ENCODE measurements at places on chromosomes 16 and 17. TPM values are rescaled to one million over a fixed set of nuclear protein-coding genes. Genes with fewer than 3 reads are reported as not detected.

DNA sequence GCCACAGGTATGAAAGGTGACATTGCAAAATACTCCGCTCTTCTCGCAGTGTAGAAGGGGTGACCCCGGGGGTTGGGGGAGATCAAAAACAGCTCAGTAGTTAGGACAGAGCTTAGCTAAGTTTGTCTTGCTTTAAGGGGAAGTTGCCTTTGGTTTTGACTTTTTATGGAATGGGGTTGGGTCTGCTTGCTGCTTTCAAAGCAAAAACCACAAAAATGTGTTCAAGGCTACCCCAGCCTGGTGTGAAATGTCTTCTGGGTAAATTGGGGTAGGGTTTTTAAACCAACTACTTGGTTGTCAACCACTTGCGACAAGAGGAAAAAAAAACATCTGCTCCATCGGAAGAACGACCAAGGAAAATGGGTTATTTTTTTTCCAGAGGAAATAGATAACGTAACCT, 6.2 kb downstream of the FUS start:
- peaks cover 92% of the 10 kb centered on the region for H3K36me3 ChIP-seq
- peak overlapping the region; percentile 66 for H3K4me3 ChIP-seq
- peaks cover 69% of the 10 kb centered on the region for H3K27me3 ChIP-seq
- H3K4me1 ChIP-seq, result peaks cover 99% of the 10 kb centered on the region
- peak overlapping the region; percentile 85 for H3K27ac ChIP-seq

DNA sequence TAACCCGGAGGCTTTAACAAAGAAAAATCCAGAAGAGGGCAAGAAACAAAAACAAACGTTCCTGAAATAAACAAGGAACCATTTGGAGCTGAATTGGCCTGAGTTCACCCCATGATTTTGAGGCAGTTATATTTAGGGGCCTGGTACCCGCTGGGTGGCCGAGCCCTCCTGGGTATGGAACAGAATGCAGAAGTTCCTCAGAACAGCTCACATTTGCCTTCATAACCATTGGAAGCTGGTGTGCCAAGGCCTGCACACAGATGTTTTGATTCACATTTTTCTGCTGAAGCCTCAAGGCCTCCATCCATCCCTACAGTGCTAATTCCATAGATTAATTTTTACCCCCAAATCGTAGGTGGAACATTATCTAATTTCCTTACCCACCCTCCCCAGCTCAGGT, 3.3 kb upstream of the ZFHX3 start:
- H3K4me1 ChIP-seq, result peaks cover 28% of the 10 kb centered on the region
- H3K27me3 ChIP-seq, result peaks cover 9% of the 10 kb centered on the region
- DNase-seq, result no peak
- H3K36me3 ChIP-seq, result no peaks in the 10 kb centered on the region
- no peak overlapping the region for H3K27ac ChIP-seq
- H3K4me3 ChIP-seq, result no peak overlapping the region

DNA sequence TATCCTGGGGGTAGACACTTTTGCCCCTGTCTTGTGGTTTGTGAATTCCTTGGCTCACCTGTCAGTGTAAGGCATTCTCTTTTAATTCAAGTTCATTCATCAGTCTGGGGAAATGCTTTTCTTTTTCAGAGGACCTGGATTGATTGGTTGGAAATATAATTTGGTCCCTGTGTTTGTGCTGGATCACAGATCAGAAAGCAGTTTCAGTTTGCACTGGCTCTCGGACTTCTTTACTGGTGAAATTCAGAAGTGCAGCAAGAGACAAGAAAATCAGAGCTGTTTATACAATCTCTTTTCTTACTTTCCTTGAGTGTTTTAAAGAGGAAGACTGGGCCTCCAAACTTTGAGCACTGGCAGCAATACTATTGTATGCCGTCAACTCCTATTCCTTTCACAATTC, 161.8 kb upstream of the KCNJ16 start:
- H3K4me1 ChIP-seq, result no peaks in the 10 kb centered on the region
- no peaks in the 10 kb centered on the region for H3K36me3 ChIP-seq
- H3K27me3 ChIP-seq, result no peaks in the 10 kb centered on the region
- H3K4me3 ChIP-seq, result no peak overlapping the region
- no peak for DNase-seq

DNA sequence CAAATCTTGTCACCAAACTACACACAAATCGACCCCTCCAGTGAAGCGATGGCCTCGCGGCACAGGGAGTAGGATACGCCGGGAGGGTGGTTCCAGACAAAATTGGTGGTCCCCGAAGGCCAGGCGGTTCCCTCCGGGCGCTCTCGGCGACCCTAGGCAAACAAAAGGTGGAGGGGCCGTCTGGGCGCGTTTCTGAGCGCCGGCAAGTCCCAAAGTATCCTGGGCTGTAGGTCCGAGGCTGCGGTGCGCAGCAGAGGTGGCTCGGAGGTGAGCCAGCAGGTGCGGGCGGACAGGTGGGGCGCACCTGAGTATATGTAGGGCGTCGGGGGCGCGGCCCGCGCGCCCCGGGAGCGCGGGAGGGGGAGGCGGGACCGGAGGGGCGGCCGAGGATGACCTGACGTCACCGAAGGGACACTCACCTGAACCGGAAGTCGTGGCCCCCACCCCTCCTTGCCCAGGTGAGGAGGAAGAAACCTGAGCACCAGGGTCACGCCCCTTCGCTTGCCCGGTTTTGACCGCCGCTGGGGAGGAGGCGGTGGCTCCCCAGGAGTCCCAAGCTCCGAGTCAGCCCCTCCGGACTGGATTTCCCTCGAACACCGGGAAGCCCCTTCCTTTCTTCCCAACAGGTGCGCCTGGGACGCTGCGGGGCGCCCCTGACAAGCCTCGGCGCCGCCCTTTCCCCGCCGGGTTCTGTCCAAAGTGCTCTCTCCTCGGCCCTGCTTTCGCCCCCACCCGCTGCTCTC, at the start of gene CLDN7:
Gene CLDN7 (minus strand): TSS at position 287 of the 743 bp plus-strand sequence. CDS start 435 bp downstream, outside the sequence.
- peaks cover 18% of the 10 kb centered on the region for H3K27me3 ChIP-seq
- H3K4me1 ChIP-seq, result peaks cover 17% of the 10 kb centered on the region
- no peak for DNase-seq
- H3K36me3 ChIP-seq, result peaks cover 8% of the 10 kb centered on the region

GRCh38 chr17:55321427-55322060, 56.8 kb downstream of the HLF start:
- H3K4me1 ChIP-seq, result no peaks in the 10 kb centered on the region
- no peak overlapping the region for H3K27ac ChIP-seq
- peaks cover 2% of the 10 kb centered on the region for H3K27me3 ChIP-seq
- no peak overlapping the region for H3K4me3 ChIP-seq

GRCh38 chr17:19867079-19867328, 732 bp downstream of the ULK2 start:
- peak; percentile 51 for DNase-seq
- H3K4me3 ChIP-seq, result peak overlapping the region; percentile 88
- H3K27ac ChIP-seq, result peak overlapping the region; percentile 44
- peaks cover 11% of the 10 kb centered on the region for H3K4me1 ChIP-seq
- peaks cover 11% of the 10 kb centered on the region for H3K36me3 ChIP-seq
- peaks cover 3% of the 10 kb centered on the region for H3K27me3 ChIP-seq

DNA sequence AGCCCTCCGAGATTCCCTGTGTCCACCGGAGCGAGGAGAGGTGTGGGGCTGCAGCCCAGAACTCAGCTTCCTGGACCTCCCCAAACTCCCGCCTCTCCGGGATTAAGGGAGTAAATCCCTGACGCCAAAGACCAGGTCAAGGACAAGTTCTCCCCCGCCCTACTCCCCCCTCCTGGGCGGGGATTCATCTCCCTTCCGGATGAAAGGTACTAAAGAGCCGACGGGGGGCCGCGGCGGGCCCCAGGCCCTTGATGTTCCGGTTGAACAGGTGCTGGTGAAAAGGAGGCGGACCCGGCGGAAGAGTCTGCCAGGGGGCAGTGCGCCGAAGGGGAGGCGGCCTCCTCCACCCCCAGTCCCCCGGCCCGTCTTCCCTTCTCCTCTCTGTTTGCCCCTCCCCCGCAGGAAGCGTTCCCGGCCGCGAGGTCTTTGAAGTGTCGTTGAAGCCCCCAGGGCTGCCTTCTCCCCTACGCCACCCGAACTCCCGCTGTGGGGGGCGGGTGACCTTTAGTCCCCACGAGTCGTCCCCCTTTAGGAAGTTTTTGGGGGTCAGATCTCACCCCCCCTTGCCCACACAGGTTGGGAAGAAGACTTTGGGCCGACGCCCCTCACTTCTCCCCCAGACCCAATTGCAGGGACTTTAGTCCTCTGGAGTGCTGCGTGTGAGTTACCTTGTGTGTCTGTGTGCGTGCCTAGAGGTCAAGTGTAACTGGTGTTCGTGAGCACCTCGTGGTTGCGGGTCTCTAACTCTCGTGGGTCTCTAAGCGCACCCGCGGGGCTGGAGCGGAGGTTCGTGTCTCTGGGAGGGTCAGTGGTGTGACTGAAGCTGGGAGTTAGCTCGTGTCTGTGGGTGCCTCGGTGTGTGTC, 1.1 kb upstream of the MLLT6 start:
- peak overlapping the region; percentile 94 for H3K27ac ChIP-seq
- peak overlapping the region; percentile 99 for H3K4me3 ChIP-seq
- H3K36me3 ChIP-seq, result peaks cover 10% of the 10 kb centered on the region
- peaks cover 52% of the 10 kb centered on the region for H3K4me1 ChIP-seq

- no peak overlapping the region for H3K4me3 ChIP-seq
- no peak for DNase-seq
- peaks cover 58% of the 10 kb centered on the region for H3K4me1 ChIP-seq
- H3K27ac ChIP-seq, result peak overlapping the region; percentile 77
These were observed 43.6 kb upstream of the PIK3R6 start for GRCh38 chr17:8910969-8911604.

GRCh38 chr17:76612977-76613851, 27.6 kb upstream of the ST6GALNAC2 start:
- peaks cover 4% of the 10 kb centered on the region for H3K27me3 ChIP-seq
- H3K4me1 ChIP-seq, result peaks cover 12% of the 10 kb centered on the region
- peak overlapping the region; percentile 29 for H3K27ac ChIP-seq
- no peak overlapping the region for H3K4me3 ChIP-seq
- H3K36me3 ChIP-seq, result no peaks in the 10 kb centered on the region
- DNase-seq, result no peak

DNA sequence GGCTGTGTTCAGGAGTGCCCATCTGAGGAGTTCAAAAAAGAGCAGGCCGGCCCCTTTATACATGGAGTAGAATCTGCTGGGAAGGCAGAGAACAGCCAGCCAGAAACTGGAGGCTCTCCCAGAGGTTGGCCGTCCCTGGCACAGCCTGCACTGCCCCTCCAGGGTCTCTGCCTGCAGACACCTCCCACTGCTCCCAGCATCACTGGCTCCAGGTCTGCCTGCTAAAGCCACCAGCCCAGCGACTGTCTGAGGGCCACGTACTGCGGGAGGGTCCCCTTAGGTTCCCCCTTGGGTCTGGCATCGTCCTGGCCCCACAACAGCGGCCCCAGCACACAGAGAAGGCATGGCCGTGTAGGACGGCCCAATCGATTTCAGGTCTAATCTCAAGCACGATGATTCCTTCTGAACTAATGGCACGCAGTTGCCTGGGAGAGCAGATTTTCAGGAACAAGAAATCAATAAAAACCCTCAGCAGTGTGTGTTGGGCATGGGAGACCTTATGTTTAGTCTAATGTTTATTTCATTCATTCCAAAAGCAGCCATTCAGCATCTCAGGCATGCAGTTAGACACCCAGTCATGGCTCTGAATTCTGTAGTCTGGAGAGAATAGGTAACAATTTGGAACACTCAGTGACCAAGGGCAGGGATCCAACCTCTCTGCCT, 95.6 kb downstream of the PGS1 start:
- no peaks in the 10 kb centered on the region for H3K36me3 ChIP-seq
- no peak for DNase-seq
- H3K4me3 ChIP-seq, result peak overlapping the region; percentile 77
- H3K27me3 ChIP-seq, result peaks cover 18% of the 10 kb centered on the region
- peaks cover 28% of the 10 kb centered on the region for H3K4me1 ChIP-seq

DNA sequence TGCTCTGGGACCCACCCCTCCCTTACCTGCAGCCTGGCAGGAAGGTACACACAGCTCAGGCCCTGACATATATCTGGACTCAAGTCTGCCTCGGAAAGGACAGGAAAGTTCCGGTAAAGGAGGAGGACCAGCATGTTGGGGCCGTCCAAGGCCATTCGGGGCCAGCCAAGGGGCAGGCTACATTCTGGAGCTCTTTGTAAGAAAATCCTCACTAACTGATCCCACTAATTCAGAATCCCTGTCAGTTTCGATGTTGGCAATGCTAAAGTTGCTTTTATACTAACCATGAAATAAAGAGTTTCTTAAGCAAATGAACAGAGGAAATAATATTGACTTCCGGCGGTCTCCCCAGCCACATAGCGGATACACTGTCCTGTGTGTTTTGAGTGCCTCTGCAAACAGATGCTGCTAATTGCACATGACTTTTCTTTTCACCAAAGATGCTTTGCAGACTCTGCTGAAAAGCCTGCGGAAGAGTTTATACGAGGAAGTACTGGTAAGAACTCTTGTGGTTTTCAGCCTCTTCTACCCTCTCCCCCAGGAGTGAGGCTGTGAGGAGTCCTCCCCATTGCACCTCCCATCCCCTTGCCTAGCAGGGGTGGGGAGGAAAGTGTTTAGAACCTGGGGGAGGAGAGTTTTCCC, 54.8 kb downstream of the PLXDC1 start:
- H3K36me3 ChIP-seq, result no peaks in the 10 kb centered on the region
- peak overlapping the region; percentile 78 for H3K4me3 ChIP-seq
- peaks cover 96% of the 10 kb centered on the region for H3K4me1 ChIP-seq
- DNase-seq, result peak; percentile 67
- H3K27me3 ChIP-seq, result peaks cover 5% of the 10 kb centered on the region

- peaks cover 19% of the 10 kb centered on the region for H3K27me3 ChIP-seq
- peak overlapping the region; percentile 30 for H3K4me3 ChIP-seq
- peaks cover 12% of the 10 kb centered on the region for H3K36me3 ChIP-seq
- no peak overlapping the region for H3K27ac ChIP-seq
- DNase-seq, result peak; percentile 48
- H3K4me1 ChIP-seq, result peaks cover 50% of the 10 kb centered on the region
These were observed 21.0 kb downstream of the PDIA2 start for GRCh38 chr16:303760-304505.

DNA sequence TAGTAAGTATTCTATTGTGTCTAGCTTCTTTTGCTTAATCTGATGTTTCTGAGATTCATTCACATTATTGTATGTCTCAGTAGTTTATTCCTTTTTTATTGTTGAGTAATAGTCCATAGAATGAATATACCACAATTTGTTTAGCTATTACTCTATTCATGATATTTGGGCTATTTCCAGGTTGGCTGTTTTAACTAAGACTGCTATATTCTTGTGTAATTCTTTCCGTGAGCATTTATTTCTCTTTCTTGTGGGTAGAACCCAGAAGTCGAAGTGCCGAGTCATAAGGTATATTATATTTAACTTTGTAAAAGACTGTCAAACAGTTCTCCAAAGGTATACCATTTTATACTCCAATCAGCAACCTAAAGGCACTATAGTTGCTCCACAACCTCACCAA, 160.8 kb downstream of the ANKFN1 start:
- DNase-seq, result no peak
- H3K27me3 ChIP-seq, result peaks cover 4% of the 10 kb centered on the region
- no peak overlapping the region for H3K27ac ChIP-seq
- no peaks in the 10 kb centered on the region for H3K4me1 ChIP-seq
- no peaks in the 10 kb centered on the region for H3K36me3 ChIP-seq

The COX6A2 gene
- polyA plus RNA-seq, result 1.5 TPM

The TEKT3 gene
- not detected for polyA plus RNA-seq

The B3GNT9 gene
- polyA plus RNA-seq, result not detected

The KRTAP2-3 gene
- not detected for polyA plus RNA-seq

The RPL27 gene
- 1,177 TPM for polyA plus RNA-seq
